ENCODE measurements at places on chromosomes 4 and X.

DNA sequence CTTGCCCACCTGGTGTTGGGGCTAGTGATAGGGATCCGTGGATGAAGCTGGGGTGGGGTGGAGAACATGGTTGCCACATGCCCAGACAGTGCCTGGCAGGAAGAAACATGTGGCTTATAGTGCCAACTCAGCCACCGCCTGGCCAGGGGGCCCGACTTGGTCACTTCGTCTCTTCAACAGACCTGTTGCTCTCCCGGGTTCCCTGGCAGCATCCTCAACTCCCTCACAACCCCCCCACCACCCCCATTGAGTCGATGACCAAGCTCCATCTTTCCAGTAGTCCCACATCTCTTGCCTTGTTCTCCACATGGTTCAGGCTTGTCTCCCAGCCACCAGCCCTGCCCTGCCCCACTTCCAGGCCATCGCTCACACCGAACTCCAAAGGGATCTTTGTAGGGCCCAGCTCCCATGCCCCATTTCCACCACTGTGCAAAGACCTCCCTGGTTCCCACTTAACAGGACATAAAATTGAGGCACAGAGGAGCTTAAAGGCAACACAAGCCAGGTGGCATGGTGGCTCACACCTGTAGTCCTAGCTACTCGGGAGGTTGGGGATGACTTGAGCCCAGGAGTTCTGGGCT is 7.8 kb downstream of the PNCK start:
- DNase-seq, result no peak

DNA sequence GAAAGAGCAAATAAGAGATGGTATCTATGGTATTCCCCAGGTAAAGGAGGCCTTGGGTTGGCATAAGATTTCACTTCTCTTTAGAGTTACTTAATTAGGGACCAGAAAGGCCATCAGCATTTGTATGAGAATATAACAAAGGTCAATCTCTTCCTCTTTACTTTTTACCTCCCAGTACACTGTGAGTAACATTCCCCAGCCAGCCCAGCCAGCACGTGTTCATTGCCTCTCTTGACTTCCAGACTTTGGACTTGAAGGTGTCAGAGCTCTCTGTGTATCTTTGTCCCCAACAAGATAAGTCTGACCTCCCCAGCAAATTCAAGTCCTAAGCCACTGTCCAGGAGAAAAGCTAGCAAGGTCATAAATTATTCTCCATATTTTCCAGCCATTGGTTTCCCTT is 110.5 kb downstream of the AR start:
- DNase-seq, result no peak

DNA sequence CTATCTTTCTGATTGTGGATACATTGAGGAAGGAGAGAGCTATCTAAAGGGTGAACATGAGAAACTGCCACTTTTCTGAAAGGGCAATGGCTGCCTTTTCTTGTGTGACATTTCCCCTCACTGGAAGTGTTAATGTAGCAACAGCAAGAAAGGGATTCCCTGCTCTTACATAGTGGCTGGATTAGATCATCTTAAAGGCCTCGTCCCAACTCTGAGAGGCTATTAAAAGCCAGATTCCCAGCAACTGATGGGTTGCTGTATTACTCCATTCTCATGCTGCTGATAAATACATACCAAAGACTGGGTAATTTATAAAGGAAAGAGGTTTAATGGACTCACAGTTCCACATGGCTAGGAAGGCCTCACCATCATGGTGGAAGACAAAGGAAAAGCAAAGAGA is 33.7 kb upstream of the ADH7 start:
- DNase-seq, result no peak

DNA sequence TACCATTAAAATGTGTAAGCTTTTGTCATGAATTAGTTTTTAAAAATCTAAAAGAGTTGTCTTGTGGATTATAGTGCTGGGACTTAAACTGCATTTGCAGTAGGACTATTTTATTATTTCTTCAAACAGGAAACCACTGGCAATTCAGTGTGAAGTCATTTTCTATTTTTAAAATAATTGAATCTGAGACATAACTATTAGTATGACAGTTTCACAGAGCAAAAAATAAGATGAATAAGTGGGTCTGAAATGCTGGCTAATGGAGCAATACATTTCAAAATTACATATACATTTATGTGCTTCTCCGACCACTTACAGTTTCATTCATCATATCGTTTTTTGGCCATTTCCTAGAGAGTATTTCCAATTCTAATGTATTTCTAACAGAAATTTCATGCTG is 75.3 kb upstream of the RAPGEF2 start:
- peak; percentile 19 for DNase-seq

DNA sequence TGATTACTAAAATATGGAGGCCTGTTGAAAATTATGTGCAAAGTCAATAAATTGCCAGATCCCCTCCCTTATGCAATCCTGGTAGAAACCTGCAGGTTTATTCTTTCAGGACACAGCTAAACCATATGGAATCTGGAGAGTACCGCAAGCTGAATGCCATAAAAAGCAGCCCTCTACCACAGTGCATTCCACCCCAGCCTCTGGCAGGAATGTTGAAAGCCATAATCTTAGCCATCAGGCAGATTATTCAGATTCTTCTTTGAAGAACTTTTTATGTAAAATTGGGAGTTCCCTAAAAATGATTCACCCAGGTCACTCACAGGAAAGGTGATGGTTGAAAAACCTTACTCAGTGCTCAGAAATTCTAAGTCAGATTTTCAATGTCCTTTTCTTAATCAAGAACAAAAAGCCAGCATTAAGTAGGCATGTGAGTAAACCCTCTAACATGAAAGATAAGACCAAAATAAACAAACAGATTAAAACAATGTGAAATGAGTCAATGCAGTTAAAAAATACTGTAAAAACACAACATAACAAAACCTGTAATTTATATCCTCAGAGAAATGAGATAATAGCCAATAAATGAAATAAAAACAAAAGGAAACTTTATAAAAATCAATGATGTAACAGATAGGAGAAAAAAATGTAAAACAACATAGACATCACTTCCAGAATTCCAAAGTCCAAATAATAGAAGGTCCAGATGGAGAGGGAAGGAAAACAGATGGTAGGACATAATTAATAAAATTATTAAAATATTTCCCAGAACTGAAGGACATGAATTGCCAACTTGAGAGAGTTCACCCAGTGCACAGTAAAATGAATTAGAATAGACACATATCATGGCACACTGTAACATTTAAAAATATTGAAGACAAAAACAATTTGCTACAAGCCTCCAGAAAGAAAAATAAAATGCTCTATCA is 226.9 kb downstream of the FSTL5 start:
- peak; percentile 92 for DNase-seq

GRCh38 chr4:3582091-3582475 is 49.9 kb upstream of the LRPAP1 start:
- DNase-seq, result no peak

GRCh38 chr4:184298254-184298653 is 80.6 kb upstream of the ENPP6 start:
- no peak for DNase-seq

- DNase-seq, result peak; percentile 5
Measured at GRCh38 chrX:129877401-129877800, 28.6 kb upstream of the UTP14A start.

DNA sequence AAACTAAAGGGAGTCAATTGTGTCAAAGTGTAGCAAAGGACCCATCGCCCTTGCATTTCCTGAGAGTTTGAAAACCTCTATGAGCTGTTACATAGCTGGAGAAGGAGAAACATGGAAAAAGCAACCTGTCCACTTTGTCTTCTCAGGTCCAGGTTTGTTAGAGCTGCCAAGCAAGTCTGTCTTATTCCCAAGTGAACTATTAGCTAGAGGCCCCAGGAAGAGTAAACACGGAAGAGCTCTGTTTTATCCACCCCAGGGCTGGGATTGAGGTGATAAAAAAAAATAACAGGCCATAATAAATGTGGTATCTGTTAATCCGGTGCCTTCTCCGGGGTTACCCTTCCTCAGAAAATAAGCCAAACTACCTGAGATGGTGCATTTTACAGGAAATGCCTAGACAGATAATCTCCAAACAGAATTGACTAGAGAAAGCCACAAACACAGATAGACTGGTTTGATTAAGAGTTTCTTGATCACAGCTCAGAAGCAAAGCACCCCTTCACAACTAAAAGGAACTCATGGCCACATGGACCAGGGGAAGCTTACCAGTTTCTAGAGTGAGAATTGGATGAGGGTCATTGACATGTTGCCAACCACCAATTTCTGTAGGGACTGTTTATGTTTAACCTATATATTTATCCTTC is 35.9 kb upstream of the RELL1 start:
- DNase-seq, result no peak

DNA sequence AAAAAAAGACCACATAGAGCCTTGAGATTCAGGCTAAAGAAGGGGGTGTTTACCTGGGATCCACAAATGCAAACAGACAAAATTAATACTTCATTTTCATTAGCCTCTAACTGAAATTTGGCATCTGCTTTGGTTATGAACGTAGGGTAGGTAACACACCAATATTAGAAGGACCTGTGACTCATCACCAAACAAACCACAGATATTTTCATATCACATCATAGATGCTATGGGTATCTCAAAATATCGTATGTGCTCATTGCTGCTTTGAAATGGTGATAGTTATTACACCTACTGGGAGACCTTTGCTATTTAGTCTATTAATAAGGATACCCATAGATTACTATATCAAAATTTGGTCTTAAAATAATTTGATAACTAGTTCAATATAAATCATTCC is 180.6 kb upstream of the MAP3K15 start:
- DNase-seq, result no peak

DNA sequence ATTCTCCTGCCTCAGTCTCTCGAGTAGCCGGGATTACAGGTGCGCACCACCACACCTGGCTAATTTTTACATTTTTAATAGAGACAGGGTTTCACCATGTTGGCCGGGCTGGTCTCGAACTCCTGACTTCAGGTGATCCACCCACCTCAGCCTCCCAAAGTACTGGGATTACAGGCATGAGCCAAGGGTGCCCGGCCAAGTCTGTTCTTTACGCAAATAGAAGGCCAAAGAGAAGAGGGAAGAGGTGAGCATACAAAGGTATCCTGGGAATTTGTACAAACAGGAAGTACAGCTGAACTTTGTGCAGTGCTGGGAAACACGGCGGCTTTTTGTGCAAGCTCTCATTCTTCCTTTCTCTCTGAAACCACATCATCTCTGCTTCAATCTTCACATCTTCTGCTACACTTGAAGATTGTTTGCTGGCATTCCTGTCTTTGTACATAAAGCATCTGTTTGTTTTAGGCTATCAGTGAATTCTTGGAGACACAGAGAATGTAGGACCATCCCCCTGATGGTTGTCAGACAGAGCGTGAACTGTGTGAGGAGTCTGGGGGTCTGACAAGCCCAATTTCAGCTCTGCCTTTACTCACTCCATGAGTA is 71.9 kb upstream of the PRSS48 start:
- peak; percentile 86 for DNase-seq

DNA sequence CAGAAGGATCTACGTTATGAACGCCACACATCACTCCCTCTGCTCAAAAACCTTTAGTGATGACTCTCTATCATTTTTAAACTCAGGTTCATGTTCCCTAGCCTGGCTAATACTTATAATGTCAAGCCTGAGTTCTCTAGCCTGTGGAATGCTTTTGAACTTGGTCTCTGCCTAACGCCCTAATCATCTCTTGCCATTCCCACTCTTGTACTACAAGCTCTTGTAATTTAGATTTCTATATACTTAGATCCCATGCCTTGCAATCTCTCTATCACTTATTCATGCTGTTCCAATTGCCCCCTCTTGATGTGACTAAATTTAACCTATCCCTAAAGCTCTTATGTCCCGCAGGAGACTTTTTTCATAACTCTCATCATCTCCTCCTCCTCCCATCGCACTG is 40.3 kb downstream of the SLC4A4 start:
- no peak for DNase-seq

- peak; percentile 6 for DNase-seq
Measured at GRCh38 chr4:28654618-28655017, 1794.0 kb downstream of the STIM2 start.

DNA sequence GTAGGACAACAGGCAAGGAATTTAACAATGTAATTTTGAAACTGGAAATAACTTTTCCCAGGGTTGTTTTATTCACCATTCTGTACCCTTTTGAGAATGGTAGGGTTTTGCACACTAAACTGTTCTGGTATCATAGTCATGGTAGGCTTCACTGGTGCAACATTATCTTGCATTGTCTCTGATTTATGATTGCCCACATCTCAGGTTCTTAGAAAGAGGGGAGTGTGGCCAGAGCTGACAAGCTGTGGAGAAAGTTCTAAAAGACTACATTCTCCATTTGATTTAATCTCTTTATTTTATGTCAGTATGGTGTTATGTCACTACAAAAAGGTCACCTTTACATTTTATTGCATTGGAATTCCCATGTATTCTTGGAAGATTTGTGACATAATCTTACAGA is 447.3 kb downstream of the GRIA2 start:
- DNase-seq, result no peak

GRCh38 chrX:69124108-69124507 is 41.1 kb downstream of the PJA1 start:
- DNase-seq, result peak; percentile 48

DNA sequence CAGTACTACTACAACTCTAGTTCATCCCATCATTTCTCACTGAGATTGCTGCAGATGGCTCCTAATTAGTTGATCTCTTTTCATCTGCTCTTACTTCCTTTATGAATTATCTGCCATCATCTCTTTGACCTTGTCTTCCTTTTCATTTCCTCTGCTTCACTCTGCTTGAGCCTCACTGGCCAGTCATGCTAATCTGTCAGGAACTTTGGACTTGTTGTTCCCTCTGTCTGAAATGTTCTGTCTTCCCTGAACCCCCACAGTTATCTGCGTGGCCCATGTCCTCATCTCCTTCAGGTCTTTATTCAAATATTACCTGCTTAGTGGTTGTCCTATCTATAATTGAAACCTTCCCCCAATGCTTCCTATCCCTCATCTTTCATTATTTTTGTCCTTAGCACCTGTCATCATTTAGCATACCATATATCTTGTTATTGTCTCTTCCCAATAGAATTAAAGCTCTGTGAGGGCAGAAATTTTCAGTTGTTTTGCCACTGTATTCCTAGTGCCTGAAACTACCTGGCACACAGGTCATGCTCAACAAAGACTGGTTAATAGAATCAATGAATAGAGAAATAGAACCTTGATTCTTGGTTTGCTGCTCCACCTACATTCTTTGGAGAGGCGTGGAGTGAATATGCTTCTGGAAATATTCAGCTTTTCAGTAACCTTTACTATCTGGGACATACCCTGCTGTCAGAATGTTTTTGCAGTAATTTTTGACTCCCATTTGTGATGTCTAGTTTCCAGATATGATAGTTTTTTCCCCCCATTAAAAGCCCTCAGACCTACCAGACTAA is 5.0 kb downstream of the SLC4A4 start:
- no peak for DNase-seq

GRCh38 chrX:31314921-31315320 is 243.1 kb upstream of the FTHL17 start:
- DNase-seq, result peak; percentile 62

All from choroid plexus epithelial cell (primary cell).